Body of pancreas (tissue), 4 donors: ENCODE measurements at places on chromosomes 5 and 9. TPM values are rescaled to one million over a fixed set of nuclear protein-coding genes. Genes with fewer than 3 reads are reported as not detected.

The WWC1 gene
- 49.4 TPM for total RNA-seq

The RNF208 gene
- total RNA-seq, result 0.78 TPM

The STK32A gene
- 6.6 TPM for total RNA-seq

The SPINK7 gene
- total RNA-seq, result not detected

The PDE6A gene
- total RNA-seq, result not detected

The OR1J2 gene
- not detected for total RNA-seq

GRCh38 chr5:759111-759751 lies 25.3 kb downstream of the ZDHHC11B start:
- DNase-seq, result peak; percentile 82

DNA sequence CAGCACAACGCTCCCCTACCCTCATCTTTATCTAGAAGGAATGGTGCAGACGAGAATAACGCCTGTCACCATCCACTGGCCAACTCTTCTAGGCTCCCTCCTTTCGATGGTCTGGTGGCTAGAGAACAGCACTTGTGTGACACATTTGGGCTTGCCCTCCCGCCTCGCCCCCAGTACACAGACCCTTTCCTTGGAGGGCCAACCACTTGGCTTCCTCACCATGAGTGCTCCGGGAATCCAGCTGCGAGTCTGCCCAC lies 1.4 kb downstream of the GNAQ start:
- no peak for DNase-seq

DNA sequence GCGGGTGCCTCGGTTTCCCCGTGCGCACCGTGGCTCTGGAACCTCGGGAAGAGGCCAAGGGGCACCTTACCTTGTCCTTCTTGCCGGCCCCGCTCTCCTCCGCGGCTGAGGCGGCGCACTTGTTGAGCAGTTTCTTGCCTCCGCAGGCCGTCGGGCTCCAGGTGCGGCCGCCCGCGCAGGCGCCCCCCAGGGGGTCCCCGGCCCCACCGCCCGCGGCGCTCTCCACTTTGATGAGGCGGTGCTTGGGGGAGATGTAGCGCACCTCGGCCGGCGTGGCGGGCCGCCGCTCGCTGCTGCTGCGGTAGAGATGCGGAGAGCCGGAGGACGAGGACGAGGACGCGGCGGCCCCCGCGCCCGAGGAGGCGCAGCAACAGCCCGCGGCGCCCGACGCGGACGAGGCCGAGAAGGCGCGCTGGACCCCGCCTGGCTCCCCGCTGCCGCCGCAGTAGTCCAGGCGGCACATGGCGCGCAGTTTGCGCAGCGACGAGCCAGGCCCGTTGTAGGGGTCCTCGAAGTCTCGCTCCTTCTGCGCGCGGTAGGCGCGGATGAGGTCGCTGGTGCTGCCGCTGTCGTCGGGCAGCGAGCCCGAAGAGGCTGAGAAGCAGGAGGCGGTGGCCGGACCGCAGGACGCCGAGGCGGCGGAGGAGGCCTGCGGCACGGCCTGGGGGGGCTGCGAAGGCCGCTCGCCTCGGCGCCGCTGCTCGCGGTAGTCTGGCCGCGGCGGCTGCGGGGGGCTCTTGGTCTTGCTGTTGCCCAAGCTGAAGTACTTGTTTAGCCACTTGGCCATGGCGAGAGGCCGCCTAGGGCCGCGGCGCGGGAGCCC lies 957 bp downstream of the SHB start:
- DNase-seq, result peak; percentile 38

DNA sequence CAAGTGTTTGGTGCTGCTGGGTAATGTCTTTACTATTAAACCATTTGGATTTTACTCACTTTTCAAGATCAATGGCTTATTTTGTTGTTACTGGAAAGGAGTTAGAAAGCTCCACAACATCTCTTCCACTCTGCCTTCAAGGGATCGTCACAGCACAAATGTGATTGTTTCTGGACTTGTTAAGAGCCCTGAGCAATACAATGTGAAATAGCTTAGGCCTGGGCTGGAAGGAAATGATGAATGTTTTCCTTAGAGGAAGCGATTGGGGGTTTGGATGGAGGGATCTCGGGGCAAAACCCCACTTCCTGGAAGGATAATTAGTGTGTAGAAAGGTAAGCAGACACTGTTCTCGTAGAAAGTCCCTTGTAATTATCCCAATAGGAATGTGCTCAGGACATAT lies 59.3 kb upstream of the MYO10 start:
- DNase-seq, result no peak
